CD4-positive, alpha-beta T cell treated with Interleukin-4 for 4 hours (primary cell): ENCODE measurements at places on chromosomes 12 and 14.

- no peak for DNase-seq
Measured at GRCh38 chr14:77955816-77956484, 156.0 kb downstream of the ADCK1 start.

- no peak for DNase-seq
Measured at GRCh38 chr12:114674251-114675047, 9.5 kb downstream of the TBX3 start.

DNA sequence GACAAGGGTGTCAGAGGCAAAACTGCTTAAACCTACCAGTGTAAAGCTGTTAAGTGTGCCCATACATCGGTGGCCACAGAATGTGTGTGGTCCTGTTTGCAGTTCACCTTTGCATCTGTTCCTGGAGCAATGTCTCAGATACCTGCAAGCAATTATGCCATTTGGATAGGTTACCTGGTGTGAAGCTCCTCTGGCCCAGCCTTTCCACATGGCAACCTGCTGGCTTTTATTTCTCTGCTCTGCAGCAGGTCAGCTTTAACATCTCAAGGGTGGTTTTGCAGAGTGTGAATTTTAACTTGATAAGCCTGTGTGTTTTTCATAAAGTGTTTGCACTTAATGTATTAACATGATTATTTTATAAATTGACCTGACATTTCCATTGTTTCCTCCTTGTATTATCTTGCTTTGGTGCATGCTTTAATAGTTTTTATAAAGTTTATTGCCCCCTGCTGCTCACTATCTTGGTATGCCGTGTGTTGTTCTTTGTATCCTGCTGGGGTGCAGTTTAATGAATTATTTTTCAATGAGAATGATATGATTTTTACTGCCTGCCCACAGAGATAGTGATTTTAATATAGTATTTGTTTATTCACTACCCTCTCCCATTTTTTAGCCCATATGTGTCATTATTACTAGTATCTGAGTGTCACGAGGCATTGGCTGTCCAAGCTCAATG is 403.8 kb downstream of the NPAS3 start:
- no peak for DNase-seq

GRCh38 chr14:30290001-30290400 is 269.0 kb upstream of the G2E3 start:
- no peak for DNase-seq

- DNase-seq: peak; percentile 69
Measured at GRCh38 chr14:69354383-69355153, 43.5 kb downstream of the ERH start.

DNA sequence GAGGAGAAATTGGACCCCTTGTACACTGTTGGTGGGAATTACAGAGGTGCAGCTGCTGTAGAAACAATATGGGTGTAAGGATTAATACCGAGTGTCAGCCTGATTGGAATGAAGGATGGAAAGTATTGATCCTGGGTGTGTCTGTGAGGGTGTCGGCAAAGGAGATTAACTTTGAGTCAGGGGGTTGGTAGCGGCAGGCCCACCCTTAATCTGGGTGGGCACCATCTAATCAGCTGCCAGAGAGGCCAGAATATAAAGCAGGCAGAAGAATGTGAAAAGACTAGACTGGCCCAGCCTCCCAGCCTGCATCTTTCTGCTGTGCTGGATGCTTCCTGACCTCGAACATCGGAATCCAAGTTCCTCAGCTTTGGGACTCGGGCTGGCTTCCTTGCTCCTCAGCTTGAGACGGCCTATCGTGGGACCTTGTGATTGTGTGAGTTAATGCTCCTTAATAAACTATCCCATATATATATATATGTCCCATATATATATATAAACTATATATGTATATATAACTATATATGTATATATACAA is 38.4 kb upstream of the PPP2R5C start:
- DNase-seq: no peak

GRCh38 chr12:101407049-101407435 is 530 bp downstream of the ARL1 start:
- DNase-seq: no peak

DNA sequence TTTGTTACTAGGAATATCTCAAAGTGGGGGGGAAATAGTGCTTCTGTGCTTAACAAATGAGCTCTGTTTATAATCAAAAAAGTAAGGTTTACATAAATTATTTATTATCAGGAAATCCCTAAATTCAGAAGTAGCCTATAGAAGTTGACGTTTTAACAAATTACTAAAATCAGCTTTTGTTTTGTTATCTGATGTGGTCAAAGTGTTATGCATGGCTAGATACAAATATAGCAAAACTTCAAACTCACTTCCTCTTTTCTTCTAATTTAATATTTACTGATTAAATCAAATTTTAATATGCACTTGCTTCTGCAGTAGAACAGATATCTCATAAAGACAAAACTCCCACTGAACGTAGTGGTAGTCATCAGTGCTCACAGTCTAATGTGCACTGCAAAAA is 47.5 kb downstream of the GARIN6 start:
- DNase-seq: no peak

- DNase-seq: peak; percentile 55
Measured at GRCh38 chr12:97308576-97309198, 153.9 kb upstream of the RMST start.

GRCh38 chr12:78938341-78939084 is 73.9 kb downstream of the SYT1 start:
- no peak for DNase-seq

- no peak for DNase-seq
Measured at GRCh38 chr12:56522411-56523193, 982 bp downstream of the RBMS2 start.

DNA sequence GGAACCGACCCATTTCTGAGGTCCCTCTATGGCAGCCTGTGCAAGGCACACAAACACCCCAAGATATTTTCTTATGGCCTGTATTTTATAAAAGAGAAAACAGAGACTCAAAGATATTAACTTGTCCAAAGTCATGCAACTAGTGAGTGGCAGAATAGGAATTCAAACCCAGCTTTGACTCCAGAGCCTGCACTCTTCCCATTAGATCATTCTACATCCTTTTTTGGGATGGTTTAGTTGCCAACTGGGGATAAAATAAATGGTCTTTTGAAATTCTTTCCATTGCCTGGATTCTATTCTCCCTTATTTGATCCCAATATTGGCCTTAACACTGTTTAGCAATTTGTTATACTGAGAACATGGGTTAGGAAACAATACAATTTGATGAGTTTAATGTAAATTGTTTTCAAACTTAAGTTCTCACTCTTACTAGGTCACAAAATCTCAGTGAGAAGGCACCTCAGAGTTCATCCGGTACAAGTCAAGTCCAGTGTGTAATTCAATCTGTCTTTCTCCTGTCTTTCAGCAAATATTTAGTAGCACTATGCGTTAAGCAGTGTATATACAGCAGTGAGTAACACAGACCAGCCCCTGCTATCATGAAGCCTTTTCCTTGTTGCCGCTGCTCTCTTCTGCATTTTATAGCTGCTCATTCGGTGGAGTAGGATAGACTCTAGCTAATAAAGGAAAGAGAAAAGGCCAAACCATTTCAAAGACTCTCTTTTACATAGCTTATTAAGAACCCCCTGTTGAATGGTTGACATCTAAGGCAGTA is 162.1 kb upstream of the IFNG-AS1 start:
- no peak for DNase-seq

DNA sequence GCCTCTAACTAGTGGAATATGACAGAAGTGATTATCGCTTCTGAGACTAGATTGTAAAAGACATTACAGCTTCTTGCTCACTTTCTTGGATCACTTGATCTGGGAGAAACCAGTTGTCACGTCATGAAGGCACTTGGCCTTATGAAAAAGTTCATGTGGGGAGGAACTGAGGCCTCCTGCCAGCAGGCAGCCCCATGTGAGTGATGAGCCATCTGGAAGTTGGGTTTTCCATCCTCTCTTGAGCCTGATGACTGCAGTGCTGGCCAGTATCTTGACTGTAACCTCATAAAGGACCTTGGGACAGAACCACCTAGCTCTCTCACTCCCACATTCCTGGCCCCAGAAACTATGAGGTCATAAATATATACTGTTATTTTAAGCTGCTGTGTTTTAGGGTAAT is 28.0 kb downstream of the TTLL5 start:
- DNase-seq: no peak

DNA sequence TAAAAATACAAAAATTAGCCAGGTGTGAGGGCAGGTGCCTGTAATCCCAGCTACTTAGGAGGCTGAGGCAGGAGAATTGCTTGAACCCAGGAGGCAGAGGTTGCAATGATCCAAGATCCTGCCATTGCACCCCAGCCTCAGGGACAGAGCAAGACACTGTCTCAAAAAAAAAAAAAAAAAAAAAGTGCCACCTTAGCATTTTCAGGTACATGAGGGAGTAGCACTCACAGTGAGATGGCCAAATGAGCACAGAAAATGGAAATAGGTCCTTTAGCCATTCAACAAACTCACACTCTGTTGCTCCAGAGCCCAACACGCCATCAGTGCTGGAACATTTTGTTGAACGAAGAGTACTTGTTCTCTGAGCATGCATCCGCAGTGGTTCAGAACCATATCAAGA is 75.2 kb upstream of the MYL2 start:
- no peak for DNase-seq

- DNase-seq: no peak
Measured at GRCh38 chr12:56020423-56021184, at the start of gene IKZF4. IKZF4 (plus strand) TSS chr12:56021043; CDS start chr12:56021494, 451 bp downstream.

GRCh38 chr12:97275728-97276590 is 186.6 kb upstream of the RMST start:
- no peak for DNase-seq

DNA sequence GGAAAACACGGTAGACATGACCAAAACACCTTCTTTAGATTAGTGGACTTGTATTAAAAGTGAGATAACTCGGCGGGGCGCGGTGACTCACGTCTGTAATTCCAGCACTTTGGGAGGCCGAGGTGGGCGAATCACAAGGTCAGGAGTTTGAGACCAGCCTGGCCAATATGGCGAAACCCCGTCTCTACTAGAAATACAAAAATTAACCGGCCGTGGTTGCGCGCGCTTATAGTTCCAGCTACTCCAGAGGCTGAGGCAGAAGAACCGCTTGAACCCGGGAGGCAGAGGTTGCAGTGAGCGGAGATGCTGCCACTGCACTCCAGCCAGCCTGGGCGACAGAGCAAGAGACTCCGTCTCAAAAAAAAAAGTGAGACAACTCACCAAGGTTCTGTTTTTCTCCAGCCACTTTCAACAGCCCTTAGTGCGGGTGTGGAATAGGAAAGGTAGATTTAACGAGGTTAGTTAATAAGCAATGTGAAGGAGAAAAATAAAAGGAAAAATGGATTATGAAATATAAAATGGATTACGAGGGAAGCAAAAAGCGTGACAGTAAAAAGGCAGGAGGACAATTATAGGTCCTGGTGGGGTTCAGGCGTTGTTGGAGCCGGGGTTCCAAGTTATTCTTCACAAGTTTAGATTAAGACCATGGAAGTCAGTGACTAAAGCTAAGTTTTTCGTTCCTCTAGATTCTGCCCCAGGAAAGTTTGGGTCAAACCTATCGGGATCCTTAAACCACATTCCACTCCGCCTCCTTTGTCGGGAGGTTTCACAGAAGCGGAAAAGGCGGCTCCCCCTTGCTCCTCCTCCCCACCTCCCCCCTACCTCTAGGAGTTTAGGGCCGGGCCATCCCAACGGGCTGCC is 534 bp downstream of the PPP2R3C start:
- DNase-seq: no peak

- DNase-seq: no peak
Measured at GRCh38 chr12:57844709-57845477, 1.6 kb downstream of the CTDSP2 start.

- DNase-seq: no peak
Measured at GRCh38 chr12:39404000-39404399, 38.9 kb downstream of the KIF21A start.

GRCh38 chr14:68397371-68397811 is 395.5 kb downstream of the ZFP36L1 start:
- DNase-seq: no peak

- DNase-seq: no peak
Measured at GRCh38 chr14:104707608-104708595, 16.1 kb upstream of the ADSS1 start.

DNA sequence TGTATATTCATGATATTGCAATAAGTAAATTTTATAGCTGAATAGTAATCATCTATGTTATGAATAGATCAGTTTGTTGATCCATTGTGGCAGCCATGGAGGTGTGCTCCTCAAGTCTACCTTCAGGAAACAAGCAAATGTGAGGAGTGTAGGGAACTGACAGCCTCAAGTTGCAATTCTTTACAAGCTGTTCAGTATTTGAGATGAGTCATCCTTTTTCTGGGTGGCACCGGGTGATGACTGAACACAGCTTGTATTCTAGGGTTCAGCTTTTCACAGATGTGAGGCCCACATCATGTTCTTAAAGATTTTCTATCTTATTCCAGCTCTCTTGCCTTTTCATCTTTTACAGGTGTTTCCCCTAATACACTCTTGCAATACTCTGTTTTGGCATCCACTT is 452.4 kb downstream of the KCNH5 start:
- no peak for DNase-seq

DNA sequence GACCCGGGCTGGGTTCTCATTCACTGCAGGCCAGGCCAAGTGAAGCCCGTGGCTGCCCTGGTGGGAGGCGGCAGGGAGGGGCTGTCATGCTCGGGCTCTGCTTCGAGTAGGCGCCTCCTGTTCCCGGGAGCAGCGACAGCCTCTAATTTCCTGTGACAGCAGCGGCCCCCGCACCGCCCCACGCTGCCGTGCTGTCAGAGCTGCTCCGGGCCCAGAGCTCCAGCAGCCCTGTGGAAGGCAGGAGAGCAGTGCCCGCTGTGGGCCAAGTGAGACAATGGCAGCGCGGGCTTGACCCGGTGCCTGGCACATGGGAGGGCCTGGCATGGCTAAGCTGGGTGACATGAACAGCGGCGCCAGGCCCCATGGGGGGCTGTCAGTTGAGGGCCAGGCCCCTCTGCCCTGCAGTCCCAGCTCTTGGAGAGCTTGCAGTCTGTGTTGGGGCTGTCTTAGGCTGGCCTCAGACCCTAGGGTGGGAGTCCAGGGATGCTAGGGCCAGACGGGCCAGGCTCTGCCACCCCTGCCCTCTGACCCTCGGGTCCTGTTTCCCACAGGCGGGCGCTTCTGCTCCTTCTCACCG is 5.1 kb downstream of the TRMT61A start:
- DNase-seq: no peak

DNA sequence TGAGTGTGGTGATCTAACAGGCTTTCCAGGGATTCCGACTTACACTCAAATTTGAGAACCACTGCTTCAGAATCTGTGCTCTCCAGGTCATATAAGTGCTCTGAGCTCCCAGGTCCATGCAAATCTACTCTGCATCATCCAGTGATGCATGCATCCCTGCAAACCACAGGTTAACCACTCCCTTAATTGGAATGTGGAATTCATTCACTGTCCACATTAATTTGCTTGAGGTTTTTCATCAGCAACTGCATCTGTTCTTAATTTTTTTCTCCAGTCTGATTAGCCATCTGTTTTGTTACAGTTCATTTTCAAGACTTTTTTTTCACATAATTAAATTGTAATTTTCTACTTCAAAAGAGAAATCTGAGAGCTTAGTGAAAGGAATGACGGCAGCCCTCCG is 43.4 kb upstream of the RIN3 start:
- no peak for DNase-seq
